ENCODE measurements at places on chromosomes 12 and 14. TPM values are rescaled to one million over a fixed set of nuclear protein-coding genes. Genes with fewer than 3 reads are reported as not detected.
A peak's percentile ranks its signal among the peaks of the same experiment; 100 is the strongest.

GRCh38 chr12:3622021-3622821 is 130.7 kb downstream of the CRACR2A start:
- DNase-seq, result no peak

- DNase-seq, result no peak
These were observed 31.5 kb upstream of the EMP1 start for GRCh38 chr12:13164921-13165616.

Gene GRIP1
- 0.29 TPM for total RNA-seq

DNA sequence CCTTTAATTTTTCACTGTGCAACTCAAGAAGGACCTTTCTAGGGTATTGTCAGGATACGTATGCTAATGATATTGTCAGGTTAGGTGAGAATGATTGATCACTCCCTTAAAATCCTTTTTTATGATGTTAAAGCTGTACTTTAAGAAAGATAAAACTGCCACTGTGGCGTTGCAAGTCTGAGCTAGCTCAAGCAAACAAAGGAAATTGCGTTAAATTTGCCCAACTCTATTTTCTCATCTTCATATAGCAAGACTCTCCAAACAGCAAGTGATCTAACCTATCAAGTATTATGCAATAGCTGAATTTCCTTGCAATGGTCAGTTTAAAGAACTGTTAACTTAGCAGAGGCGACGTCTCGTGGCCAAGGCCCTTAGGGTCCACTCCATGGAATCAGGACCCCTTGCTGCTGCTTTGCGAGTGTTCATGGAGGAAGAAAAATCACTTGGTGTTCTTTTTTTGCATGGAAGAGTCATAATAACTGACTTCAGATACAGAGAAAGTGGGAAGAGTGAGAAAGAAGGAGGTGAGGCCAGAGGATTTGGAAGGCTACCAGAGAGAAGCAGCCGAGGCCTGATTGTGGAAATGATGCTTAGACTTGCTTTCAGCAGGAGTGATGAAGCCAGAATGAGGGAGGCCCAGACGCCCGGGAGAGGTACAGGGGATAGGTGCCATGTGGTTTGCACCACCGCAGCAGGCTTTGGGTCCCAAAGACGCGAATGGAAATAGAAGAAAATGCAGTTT is 2.5 kb downstream of the TRAF3 start:
- no peak for DNase-seq

Gene ALX1
- total RNA-seq, result not detected

GRCh38 chr14:103393676-103394626 is 8.7 kb downstream of the MARK3 start:
- no peak for DNase-seq

GRCh38 chr12:104177663-104178501 is 37.7 kb upstream of the TXNRD1 start:
- peak; percentile 32 for DNase-seq

- no peak for DNase-seq
These were observed 2.9 kb upstream of the KLHL42 start for GRCh38 chr12:27777141-27777540.
